Stimulated activated CD4-positive, alpha-beta T cell treated with anti-CD3 and anti-CD28 coated beads, TNF-alpha, amount 100 ng/mL, for 1 hour (primary cell): ENCODE measurements at places on chromosomes 3 and 15.
A peak's percentile ranks its signal among the peaks of the same experiment; 100 is the strongest.

DNA sequence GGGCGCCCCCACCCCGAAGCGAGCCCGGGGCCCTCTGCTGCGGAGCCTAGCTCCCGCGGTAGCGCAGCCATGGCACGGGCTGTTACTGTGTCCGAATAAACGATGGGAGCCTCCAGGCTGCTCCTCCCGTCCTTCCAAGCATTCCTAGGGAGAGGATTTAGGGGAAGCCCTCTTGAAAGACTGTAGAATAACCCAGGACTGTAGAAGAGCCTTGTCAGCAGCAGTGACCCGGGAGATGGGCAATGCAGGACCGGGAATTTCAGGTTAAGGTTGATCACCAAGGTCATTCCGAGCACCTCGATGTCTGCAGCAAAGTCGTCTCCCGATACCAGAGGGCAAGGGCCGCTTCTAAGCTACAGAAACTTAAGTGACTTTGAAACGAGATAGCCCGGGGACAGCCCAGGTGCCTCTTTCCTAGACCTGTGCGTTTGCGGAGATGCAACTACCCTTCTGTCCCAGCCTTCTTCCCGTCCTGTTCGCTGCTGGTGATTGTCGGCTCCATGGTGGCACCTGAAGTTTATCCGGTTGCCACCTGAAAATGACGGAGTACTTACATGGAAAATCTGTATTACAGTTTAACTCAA, 753 bp upstream of the MYO5A start:
- DNase-seq: peak; percentile 10

GRCh38 chr3:125129512-125129997, 73.8 kb upstream of the HEG1 start:
- DNase-seq: no peak

GRCh38 chr3:56351537-56351936, 116.7 kb downstream of the ERC2 start:
- DNase-seq: no peak

GRCh38 chr15:92586383-92586942, 69.1 kb downstream of the FAM174B start:
- no peak for DNase-seq

- DNase-seq: no peak
These were observed 26.6 kb downstream of the ACKR4 start for GRCh38 chr3:132623646-132624045.

- no peak for DNase-seq
These were observed 30.0 kb downstream of the PDHB start for GRCh38 chr3:58403513-58404109.

- DNase-seq: no peak
These were observed 59.4 kb upstream of the TMC3 start for GRCh38 chr15:81433462-81433861.

DNA sequence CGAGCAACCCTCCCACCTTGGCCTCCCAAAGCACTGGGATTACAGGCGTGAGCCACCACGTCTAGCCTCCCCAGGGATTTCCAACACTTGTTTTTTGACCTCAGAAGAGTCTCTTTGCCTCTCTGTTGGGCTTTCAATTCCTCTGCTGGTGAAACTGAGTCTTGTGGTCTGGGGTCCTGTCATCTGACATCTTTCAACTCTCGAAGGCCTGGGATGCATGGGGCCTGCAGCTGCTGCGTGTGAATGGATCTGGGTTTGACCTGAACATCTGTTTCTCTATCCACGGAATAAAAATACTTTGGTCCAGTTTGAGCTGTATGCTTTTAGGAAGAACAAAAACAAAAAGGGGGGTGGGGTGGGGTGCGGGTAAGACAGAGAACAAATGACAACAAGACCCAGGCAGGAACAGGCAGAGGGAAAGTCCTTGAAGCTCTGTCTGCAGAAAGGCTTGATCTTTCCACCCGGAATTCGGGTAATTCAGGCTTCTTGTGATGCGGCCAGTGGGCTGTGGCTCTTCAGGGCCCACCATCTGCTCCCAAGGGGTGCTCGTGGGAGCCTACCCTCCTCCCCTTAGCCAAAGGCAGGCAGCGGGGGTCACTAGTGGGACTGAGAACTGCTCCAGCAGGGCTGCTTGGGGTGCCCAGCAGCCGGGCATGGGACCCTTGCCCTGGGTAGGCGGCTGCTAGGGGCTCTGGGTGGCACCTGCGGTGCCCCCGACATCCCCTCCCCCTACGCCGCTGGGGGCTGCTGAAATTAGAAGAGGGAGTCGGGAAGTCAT, 71.5 kb downstream of the SLC12A8 start:
- peak; percentile 31 for DNase-seq

GRCh38 chr15:66952756-66953522, 112.5 kb upstream of the SMAD3 start:
- DNase-seq: no peak

DNA sequence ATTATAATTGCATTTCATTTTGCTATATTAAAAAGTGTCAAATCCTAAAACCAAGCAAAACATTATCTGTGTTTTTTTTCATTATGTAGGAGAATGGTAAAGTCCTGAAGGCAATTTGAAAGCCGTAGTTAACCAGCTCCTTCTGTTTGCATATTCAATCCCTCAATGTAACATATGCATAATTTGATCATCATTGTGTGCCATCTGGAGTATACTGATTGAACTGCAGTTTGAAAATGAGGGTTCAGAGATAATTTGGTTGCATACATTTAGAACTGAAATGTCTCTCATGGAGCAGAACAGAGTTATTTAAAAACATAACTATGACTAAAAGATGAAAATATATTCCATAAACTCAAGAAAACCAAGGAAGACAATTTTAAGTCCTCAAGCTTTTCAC, 518.6 kb downstream of the GBE1 start:
- no peak for DNase-seq

- DNase-seq: no peak
These were observed 91.3 kb downstream of the RAB11A start for GRCh38 chr15:65960586-65960985.
